Neural progenitor cell (in vitro differentiated cells): ENCODE measurements at places on chromosomes 6 and 20. TPM values are rescaled to one million over a fixed set of nuclear protein-coding genes. Genes with fewer than 3 reads are reported as not detected.

DNA sequence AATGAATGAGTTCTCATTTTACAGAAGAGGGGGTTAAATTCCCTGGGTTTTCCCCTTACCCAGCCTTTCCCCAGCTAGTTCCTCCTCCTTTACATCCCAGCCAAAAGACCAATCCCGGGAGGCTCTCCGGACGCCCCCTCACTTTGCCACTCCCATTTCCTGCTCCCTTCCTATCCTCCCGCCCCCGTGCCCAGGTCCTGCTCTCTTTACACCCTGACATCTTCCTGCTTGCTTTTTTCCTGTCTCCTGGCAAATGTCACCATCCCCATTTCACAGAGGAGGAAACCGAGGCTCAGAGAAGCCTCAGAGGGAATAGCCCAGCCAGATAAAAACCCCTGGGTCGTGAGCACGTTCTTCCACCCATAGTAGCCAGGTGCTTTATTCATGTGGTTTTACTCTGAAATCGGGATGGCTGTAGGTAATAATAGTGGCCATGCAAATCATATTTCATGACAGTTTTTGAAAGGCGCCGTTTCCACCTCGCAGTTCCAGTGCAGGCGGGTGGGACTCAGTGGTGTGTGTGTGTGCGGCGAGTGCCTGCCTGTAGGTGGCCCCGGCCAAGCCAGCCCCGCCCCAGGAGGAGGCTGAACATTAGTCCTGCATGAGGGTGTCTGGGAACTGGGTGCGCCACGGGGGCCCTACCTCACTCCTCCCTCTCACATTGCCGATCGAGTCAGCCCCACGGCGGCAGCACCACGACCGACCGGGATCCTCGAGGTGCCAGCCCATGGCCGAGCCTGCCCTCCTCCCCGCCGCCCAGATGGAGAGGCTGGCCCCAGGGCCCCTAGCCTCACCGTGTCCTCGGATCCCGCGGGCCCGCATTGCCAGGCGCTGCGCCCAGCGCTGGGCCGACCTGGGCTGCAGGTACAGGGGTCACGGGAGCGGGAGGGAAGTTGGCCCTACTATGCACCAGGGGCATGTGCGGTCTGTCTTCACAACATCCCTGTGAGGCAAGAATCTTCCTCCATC is at the start of gene ARHGAP40:
Gene ARHGAP40 (plus strand): TSS at position 594 of the 969 bp plus-strand sequence.
- DNase-seq, result peak; percentile 51
- no peak within 1 kb of the TSS for H3K27ac ChIP-seq
- H3K4me1 ChIP-seq, result peaks cover 5% of the 10 kb centered on the region

- no peak overlapping the region for H3K27ac ChIP-seq
- no peak overlapping the region for H3K4me3 ChIP-seq
- no peaks in the 10 kb centered on the region for H3K27me3 ChIP-seq
- H3K4me1 ChIP-seq, result no peaks in the 10 kb centered on the region
- no peaks in the 10 kb centered on the region for H3K36me3 ChIP-seq
These were observed 18.8 kb upstream of the RGS17 start for GRCh38 chr6:153149891-153150290.

DNA sequence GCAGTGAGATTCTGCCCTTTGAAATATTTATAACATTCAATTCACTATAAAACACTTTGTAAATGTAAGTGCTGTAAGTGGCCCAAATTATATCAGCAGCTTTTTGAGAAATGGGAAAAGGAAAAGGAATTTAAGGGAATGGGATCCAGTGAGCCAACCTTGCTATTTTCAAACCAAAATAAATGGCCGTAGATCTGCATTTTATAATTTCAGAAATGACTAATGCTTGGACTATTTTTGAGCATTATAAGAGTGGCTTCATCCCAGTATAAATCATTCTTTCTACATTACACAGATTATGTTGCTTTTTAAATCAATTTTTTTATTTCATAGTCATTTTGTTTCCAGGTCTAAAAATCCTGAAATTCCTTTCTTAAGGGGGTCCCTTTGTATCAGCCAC is 49.2 kb downstream of the ANKRD6 start:
- DNase-seq, result no peak
- no peak overlapping the region for H3K4me3 ChIP-seq
- H3K36me3 ChIP-seq, result no peaks in the 10 kb centered on the region
- no peaks in the 10 kb centered on the region for H3K27me3 ChIP-seq

DNA sequence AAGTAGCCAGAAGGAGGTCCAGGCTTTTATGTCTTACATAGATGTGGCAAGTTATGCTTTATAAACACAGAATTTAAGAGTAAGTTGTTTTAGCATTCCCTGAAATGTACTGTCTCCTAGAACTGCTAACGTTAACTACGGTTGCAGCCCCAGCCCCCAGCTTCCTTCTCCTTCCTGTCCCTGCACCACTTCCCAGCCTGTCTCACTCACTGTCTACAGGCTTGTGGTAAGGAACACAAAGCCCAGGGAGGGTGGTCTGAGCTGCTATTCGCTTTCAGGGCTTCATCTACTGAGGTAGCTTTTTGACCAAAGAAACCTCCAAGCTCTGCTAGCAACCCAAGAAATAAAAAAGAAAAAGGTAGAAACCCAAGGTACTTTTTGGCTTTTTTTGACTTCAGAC is 35.9 kb downstream of the PCSK2 start:
- no peaks in the 10 kb centered on the region for H3K27me3 ChIP-seq
- peak; percentile 31 for DNase-seq
- H3K4me3 ChIP-seq, result no peak overlapping the region
- H3K27ac ChIP-seq, result no peak overlapping the region
- no peaks in the 10 kb centered on the region for H3K36me3 ChIP-seq

GRCh38 chr6:110728501-110728900 is 86.8 kb downstream of the CDK19 start:
- no peaks in the 10 kb centered on the region for H3K27me3 ChIP-seq
- H3K27ac ChIP-seq, result no peak overlapping the region
- no peak for DNase-seq
- peaks cover 5% of the 10 kb centered on the region for H3K36me3 ChIP-seq
- H3K4me3 ChIP-seq, result no peak overlapping the region

GRCh38 chr20:62572980-62573379 is 69.3 kb upstream of the SLCO4A1 start:
- peak; percentile 44 for DNase-seq
- no peaks in the 10 kb centered on the region for H3K36me3 ChIP-seq
- no peaks in the 10 kb centered on the region for H3K4me1 ChIP-seq

DNA sequence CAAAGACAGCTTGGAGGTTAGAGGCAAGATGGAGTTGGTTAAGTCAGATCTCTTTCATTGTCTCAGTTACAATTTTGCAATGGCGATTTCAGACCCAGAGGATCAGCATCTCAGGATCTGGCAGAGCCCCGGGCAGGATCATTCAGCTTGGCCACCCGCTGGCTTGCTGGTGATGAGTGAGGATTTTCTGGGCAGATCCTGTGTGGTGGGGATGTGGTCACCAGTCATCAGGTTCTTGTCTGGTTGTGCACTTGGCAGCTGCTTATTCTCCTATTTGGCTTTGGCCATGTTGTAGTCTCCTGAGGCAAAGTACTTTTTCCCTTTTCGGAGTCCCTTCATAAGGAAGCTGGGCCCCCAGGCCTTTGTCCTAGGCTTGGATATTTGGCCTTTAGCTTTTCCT is 953.9 kb downstream of the KIF16B start:
- H3K4me3 ChIP-seq, result no peak overlapping the region
- H3K27ac ChIP-seq, result no peak overlapping the region
- H3K36me3 ChIP-seq, result no peaks in the 10 kb centered on the region
- no peaks in the 10 kb centered on the region for H3K4me1 ChIP-seq

The EEF1A2 gene
- total RNA-seq, result 0.54 and 1.5 TPM in 2 replicates

GRCh38 chr20:31667315-31668285 is 29.9 kb downstream of the COX4I2 start:
- H3K4me3 ChIP-seq, result no peak overlapping the region
- H3K27ac ChIP-seq, result no peak overlapping the region
- H3K36me3 ChIP-seq, result no peaks in the 10 kb centered on the region
- no peak for DNase-seq
- no peaks in the 10 kb centered on the region for H3K27me3 ChIP-seq
- H3K4me1 ChIP-seq, result peaks cover 11% of the 10 kb centered on the region

DNA sequence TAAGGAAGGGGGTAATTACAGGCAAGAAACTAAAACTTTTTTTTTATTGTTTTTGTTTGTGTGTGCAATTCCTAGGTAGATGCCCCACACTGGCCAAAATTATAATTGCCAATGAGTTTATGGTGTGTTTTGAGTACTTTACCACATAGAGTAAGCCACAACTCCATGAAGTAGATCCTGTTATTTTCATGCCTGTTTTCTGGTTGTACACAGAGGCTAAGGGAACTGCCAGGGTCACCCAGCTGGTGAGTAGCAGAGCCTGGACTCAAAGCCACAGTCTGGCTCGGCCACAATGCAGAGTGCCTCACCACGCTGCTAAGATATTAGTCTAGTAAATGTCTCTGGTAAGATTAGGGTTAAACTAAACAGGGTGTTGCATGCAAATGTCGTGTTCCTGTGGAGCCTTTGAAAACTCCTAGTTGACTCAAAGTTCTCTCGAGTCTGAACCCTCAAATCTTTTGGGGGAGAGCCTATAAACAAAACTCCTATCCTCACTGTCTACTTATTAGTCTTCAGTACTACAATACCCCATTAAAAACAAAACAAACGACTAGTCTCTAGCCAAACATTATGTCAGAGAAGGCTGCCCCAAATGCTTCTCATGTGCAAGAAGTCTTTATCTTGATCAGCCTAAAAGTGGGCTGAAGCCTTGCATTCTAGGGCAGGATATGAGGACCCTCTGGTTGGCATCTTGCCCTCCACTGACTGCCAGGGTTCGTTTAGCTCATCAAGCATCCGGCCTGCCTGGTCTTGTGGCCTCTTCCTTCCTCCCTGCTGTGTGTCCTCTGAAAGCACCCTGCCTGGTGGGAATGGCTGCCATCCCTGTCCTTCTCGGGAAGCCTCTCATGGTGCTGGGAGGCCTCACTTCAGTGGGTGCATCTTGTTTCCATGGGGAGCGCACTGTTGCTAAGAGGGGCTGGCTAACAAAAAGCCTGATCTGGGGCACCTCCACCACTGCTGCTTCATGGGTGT is 4.2 kb downstream of the DUSP22 start:
- H3K4me1 ChIP-seq, result peaks cover 9% of the 10 kb centered on the region
- no peak overlapping the region for H3K4me3 ChIP-seq
- DNase-seq, result no peak
- H3K27me3 ChIP-seq, result no peaks in the 10 kb centered on the region

DNA sequence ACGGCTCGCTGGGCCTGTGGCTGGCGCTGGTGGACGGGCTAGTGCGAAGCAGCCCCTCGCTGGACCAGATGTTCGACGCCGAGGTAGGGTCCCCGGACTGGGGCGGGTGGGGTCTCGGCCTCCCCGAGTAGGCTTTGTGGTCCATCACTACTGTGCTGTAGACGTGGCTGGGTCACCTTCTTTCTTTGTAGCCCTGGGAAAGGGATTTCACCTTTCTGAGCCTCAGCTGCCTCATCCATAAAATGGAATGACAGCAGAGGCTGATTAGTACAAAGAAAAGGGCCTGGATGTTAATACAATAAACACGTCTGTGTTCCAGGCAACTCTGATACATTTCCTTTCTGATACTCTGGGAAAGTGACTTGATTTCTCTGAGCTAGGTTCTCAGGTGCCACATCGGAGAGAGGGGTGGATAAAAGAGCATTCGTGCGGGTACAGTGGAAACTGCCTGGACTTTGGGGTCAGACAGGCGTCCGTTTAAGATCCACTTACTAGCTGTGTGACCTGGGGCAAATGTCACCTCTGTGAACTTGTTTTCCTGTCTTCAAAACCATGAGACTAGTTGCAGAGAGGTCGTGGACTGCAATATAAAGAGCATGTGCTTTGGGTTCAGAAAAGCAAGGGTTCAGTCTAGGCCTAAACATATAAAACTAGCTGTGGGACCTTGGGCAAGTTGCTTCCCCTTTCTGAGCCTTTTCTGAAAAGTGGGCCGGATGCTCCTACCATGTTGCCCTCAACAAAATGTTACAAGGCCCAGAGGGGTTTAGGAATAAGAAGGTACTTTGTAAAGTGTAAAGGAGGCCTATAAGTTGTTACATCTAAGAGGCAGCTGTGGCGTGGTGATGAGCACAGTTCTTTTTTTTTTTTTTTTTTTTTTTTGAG is 896 bp downstream of the SYS1 start:
- peak overlapping the region; percentile 79 for H3K4me3 ChIP-seq
- H3K4me1 ChIP-seq, result peaks cover 14% of the 10 kb centered on the region
- H3K27me3 ChIP-seq, result no peaks in the 10 kb centered on the region
- H3K36me3 ChIP-seq, result no peaks in the 10 kb centered on the region
- no peak for DNase-seq
- H3K27ac ChIP-seq, result no peak overlapping the region

The CDH4 gene
- total RNA-seq, result 2.9 and 6.5 TPM in 2 replicates

- no peak overlapping the region for H3K27ac ChIP-seq
- peaks cover 9% of the 10 kb centered on the region for H3K4me1 ChIP-seq
- no peak overlapping the region for H3K4me3 ChIP-seq
- DNase-seq, result no peak
- no peaks in the 10 kb centered on the region for H3K27me3 ChIP-seq
- H3K36me3 ChIP-seq, result no peaks in the 10 kb centered on the region
These were observed 287.6 kb upstream of the SOX4 start for GRCh38 chr6:21305893-21306332.

- no peak for DNase-seq
- H3K36me3 ChIP-seq, result no peaks in the 10 kb centered on the region
- no peak overlapping the region for H3K27ac ChIP-seq
- no peaks in the 10 kb centered on the region for H3K27me3 ChIP-seq
- no peaks in the 10 kb centered on the region for H3K4me1 ChIP-seq
These were observed 19.1 kb upstream of the PANK2 start for GRCh38 chr20:3869839-3870634.

- peaks cover 6% of the 10 kb centered on the region for H3K4me1 ChIP-seq
- no peak overlapping the region for H3K4me3 ChIP-seq
- H3K27me3 ChIP-seq, result no peaks in the 10 kb centered on the region
- no peak for DNase-seq
- no peak overlapping the region for H3K27ac ChIP-seq
- no peaks in the 10 kb centered on the region for H3K36me3 ChIP-seq
These were observed 60.7 kb downstream of the SYNJ2 start for GRCh38 chr6:158042245-158042798.

GRCh38 chr6:166724576-166724975 is 97.5 kb upstream of the RPS6KA2 start:
- H3K4me1 ChIP-seq, result no peaks in the 10 kb centered on the region
- no peak for DNase-seq
- H3K27ac ChIP-seq, result no peak overlapping the region
- H3K27me3 ChIP-seq, result no peaks in the 10 kb centered on the region
- H3K4me3 ChIP-seq, result no peak overlapping the region

The WFDC5 gene
- not detected in 2 replicates for total RNA-seq

The COX7A2 gene
- total RNA-seq, result 146 and 330 TPM in 2 replicates

The SNX21 gene
- 12.2 and 18.9 TPM in 2 replicates for total RNA-seq

GRCh38 chr20:1295276-1295930 is 29.3 kb downstream of the SNPH start:
- no peak overlapping the region for H3K4me3 ChIP-seq
- no peak for DNase-seq
- H3K27ac ChIP-seq, result no peak overlapping the region
- H3K36me3 ChIP-seq, result no peaks in the 10 kb centered on the region

The TSBP1 gene
- total RNA-seq, result not detected in 2 replicates

- H3K27me3 ChIP-seq, result no peaks in the 10 kb centered on the region
- no peak overlapping the region for H3K4me3 ChIP-seq
- H3K36me3 ChIP-seq, result no peaks in the 10 kb centered on the region
These were observed 1567.8 kb upstream of the DEFB115 start for GRCh38 chr20:29689411-29690225.

- DNase-seq, result no peak
- no peak overlapping the region for H3K4me3 ChIP-seq
- H3K4me1 ChIP-seq, result no peaks in the 10 kb centered on the region
- H3K27me3 ChIP-seq, result no peaks in the 10 kb centered on the region
These were observed 94.8 kb downstream of the GRM1 start for GRCh38 chr6:146123616-146124015.

The CALHM6 gene
- 1.3 TPM in 1 of 2 replicates, not detected in the other for total RNA-seq

The PDE7B gene
- total RNA-seq, result 0.04 and 0.12 TPM in 2 replicates

- peaks cover 34% of the 10 kb centered on the region for H3K4me1 ChIP-seq
- H3K27ac ChIP-seq, result no peak overlapping the region
- H3K27me3 ChIP-seq, result no peaks in the 10 kb centered on the region
- H3K4me3 ChIP-seq, result no peak overlapping the region
- DNase-seq, result no peak
These were observed 121.5 kb downstream of the UST start for GRCh38 chr6:148868314-148868713.
